Effector memory CD8-positive, alpha-beta T cell (primary cell): ENCODE measurements at places on chromosomes 6 and 20.

DNA sequence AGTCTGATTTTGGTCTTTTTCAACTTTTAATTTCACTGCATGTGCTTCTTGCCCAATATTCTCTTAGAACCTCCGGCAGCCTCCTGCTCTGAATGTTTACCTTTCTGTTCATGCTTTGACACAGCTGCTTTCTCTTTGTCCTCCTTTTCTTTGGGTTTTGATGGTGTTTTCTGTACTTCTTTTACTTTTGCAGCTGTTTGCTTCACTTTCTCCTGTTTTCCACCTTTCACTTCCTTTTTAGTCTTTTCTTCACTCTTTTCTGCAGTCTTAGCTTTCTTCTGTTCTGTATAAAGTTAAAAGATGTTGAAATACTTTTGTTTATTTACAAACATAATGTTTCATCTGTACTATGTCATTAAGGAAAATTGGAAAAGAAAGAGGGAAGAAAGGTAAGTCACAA is 133.1 kb downstream of the TRDN start:
- DNase-seq = no peak

DNA sequence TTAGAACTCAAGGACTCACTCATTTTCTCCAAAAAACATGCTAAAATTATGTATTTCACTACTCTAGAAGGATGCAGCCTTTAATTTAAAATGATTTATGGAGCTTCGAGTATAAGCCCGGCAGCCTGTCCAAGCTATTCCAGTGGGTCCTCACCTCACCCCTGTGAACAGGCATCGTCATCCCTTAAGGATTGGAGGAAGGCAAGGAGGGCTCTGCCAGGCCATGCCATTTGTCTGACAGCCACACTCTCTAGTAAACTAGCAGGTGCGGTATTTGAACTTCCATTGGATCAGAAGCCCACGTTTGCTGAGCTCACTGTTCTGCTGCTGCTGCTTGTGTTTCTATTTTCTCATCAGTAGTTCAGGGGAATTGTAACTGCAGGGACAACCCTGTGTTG is 39.8 kb upstream of the NAA20 start:
- no peak for DNase-seq

GRCh38 chr20:56860413-56860812 is 231.3 kb downstream of the TFAP2C start:
- DNase-seq = no peak

DNA sequence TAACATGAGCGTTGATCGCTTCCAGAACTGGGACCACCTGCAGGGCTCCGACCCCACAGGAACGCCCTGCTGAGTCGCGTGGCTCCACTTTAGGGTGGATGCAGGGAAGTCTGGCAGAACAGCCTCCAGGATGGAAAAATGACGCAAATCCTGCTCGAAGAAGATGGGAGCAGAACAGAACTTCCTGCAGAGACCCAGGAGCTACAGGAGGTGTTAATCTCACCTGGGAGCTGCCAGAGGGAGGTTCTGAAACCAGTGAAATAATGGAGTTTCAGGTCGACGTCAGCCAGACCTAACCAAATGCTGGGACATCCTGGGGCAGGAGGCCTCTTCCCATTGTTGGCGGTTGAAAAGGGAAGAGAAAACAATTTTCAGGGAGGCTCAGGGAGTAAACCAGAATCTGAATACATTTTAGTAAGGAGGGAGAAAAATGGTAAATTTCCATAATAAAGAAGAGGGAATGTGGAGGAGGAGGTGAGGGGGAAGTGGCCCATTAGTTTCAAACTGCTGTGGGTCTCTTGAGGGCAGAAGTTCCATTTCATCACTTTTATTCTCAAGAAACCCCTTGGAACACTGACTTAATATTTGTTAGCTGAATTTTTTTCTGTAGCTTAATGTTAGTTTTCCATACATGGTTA is 558.4 kb upstream of the CDH4 start:
- no peak for DNase-seq

DNA sequence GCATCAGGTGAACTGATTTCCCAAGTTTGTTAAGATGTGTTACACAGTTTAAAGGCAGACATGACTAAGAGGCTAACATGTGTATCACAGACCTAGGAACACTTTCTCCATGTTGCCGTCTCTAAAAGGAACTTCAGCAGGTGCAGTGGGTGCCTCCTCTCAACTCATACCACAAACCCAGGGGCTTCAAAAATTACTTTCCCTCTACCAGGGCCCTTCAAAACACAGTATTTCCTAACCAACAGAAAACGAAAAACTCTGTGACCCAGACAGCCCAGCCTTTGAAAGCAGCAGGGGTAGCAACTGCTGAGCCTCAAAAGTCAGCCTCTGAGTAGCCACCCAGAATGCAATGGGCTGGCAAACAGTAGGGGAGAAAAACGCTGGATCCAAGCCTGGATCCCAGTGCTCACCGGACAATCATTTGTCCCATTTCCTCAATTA is 28.5 kb downstream of the B4GALT5 start:
- no peak for DNase-seq

GRCh38 chr20:58514321-58515232 is 622 bp downstream of the APCDD1L start:
- DNase-seq = no peak

GRCh38 chr6:148513145-148514071 is 170.8 kb downstream of the SASH1 start:
- DNase-seq = no peak

DNA sequence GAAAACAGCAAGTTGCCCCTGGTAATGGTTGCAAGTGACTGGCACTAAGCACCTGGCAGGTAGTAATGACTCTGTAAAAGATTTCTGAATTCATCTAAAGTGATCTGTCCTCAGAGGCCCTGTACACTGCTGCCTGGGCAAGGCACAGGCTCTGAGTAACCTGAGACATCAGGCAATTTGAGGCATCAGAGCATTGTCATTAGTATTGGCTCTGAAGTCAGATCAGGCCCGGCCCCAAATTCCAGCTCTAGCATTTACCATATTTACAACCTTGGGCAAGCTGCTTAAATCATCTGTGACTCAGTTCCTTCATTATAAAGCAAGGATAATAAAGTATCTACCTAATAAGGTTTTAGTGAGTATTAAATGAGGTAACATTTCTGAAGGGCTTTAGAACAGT is 17.3 kb upstream of the TENT5A start:
- no peak for DNase-seq

GRCh38 chr6:163188746-163189145 is 225.8 kb upstream of the QKI start:
- DNase-seq = no peak

DNA sequence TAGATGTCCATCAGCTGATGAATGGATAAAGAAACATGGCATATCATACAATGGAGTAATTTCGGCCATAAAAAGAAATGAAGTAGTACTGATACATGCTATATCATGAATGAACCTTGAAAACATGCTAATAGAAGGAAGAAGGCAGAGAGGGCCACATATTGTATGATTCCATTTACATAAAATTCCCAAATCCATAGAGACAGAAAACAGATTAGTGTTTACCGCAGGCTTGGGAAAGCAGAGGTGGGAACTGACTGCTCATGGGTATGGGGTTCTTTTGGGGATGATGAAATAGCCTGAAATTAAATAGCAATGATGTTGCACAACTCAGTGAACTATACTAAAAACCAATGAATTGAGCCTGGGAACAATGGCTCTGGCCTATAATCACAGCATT is 58.3 kb downstream of the SERAC1 start:
- DNase-seq = no peak

- DNase-seq = no peak
These were observed 86.4 kb downstream of the MAP3K7 start for GRCh38 chr6:90500458-90500857.

GRCh38 chr20:60365882-60366281 is 407.7 kb downstream of the CDH26 start:
- DNase-seq = no peak

GRCh38 chr6:157316871-157317814 is 6.2 kb downstream of the TMEM242 start:
- no peak for DNase-seq

DNA sequence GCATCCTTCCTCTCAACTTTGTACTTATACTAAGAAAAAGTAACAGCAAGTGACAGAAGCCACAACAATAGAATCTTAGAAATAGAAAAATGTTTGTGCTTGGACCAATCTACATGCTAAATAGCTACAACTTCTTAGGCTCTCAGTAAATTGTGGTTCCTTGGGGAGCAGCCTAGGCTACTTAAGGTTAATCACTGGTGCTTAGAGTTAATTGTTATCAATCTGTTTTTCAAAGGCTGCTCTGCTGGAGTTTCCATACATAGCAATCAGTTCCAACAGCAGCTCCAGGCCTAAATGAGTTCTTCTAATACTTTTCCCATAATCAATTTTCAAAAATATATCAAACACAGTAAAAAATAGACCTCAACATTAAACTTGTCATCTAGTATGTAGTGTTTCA is 571.4 kb downstream of the EPHA7 start:
- no peak for DNase-seq

DNA sequence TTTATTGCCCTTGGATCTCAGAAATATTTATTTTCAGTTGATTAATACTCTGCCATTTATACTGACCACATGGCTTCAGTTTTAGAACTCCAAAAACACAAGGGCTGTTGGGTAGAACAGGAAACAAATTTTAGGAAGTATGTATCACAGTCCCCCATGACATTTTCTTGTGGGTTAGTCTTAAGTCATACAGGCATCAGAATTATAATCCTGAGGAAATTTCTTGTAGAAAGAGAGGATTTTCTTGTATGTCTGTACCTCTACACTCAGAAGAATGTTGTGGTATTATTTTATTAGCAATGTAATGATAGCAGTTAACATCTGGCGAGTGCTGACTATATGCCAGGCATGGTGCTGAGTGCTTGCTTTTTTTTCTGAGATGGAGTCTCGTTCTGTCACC is 302.9 kb downstream of the CLIC5 start:
- no peak for DNase-seq

DNA sequence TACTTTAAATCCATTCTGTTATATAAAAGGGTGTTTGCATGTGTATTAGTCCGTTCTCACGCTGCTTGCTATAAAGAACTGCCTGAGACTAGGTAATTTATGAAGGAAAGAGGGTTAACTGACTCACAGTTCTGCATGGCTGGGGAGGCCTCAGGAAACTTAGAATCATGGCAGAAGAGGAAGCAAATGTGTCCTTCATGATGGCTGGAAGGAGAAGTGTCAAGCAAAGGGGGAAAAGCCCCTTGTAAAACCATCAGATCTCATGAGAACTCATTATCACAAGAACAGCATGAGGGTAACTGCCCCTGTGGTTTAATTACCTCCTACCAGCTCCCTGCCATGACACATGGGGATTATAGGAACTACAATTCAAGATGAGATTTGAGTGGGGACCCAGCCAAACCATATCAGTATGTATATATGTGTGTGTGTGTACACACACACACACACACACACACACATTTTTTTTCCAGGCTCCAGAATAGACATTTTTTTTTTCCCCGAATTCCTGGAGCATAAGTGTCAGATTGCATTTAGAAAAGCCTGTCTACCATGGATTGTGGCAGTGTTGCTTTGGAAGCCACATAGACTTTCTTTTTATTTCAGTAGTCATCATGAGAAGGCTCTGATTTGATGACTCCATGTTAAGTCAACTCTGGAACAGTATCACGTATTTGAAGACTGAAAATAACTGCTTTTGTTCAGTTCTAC is 31.5 kb downstream of the KDM1B start:
- no peak for DNase-seq

DNA sequence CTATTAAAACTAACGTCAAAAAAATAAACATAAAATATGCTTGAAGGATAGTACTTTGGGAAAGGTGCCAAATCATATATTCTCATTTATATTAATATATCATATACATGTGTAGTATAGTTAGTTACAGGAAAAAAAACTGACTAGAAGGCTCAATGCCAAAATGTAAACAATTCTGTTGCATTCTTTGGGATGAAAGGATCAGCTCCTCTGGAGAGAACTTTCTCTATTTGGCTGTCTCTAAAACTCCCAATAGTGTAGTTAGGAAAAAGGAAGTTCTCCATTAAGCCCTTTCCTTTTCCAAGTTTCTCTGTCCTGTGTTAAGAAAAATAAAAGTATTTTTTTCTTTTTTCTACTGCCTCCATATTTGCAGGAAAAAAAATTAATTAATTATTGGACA is 86.5 kb upstream of the BTN3A2 start:
- no peak for DNase-seq

DNA sequence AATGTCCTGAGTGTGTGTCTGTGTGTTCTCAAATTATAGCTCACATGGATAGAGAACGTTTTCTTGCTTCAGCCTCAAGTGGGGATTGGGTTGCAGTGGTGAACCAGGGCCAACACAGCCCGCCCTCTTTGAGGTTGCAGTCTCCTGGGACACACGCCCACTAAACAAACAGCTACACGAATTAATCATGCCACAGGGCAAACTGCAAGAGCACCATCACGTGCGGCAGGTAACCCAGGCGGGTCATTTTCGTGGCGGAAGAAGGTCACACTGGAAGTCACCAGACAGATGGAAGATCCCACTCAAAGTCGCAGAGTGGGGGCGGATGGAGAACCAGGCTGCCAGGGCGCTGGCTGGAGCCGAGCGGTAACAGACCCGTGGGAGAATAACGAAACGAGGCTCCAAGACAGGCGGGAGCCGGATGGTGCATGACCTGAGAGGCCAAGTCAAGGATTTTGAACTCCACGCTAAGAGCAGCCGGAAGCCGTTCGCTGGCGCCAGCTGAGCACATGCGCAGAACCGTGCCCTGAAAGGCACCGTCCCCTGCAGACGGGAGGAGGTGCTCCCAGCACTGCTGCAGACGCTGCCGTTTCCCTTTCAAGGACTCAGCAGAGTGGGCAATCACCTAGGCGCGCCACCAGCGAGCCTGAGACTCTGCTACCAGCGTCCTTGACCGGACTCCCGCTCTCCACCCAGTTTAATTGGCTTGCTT is 10.7 kb downstream of the DLL1 start:
- no peak for DNase-seq

DNA sequence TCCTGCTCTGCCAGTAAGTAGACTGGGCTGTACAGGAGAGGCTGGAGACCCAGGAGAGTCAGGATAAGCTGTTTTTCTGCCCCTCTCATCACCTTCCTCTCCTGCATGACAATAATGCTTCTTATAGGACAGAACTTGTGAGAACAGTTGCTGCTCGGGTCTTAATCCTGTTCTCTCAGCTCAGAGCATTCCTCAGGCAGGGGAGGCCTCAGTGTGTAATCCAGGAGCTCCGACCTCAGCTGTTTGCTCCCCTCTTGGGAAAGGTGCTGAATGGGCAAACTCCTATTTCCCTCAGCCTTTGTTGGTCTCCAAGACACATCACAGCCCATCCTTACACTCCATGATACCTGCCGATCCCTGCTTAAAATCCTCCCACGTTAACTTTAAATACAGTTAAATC is 134.9 kb upstream of the LRFN2 start:
- DNase-seq = no peak

DNA sequence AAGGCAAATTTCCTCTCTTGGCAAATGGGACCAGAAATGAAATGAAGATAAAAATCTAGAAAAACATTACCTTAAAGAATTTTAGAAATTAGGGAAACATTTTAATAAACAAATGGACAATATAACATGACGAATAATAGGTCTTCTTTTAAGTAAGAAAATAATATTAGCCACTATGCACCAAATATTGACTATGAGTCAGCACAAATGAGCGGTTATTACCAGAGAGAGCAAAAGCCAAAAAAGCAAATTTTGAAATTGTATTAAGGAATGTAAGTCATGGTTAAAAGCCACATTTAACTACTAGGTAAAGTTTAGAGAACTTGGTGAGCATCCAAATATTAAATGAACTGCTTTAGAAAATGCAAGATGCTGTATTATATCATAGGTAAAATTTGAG is 376.6 kb upstream of the JAG1 start:
- no peak for DNase-seq
